Hematopoietic multipotent progenitor cell treated with erythropoietin and hydrocortisone succinate and interleukin-3 and kit ligand, for 6 days (in vitro differentiated cells): ENCODE measurements at places on chromosomes 2 and 18.
A peak's percentile ranks its signal among the peaks of the same experiment; 100 is the strongest.

GRCh38 chr2:11661891-11662435, 8.0 kb downstream of the NTSR2 start:
- DNase-seq: no peak

DNA sequence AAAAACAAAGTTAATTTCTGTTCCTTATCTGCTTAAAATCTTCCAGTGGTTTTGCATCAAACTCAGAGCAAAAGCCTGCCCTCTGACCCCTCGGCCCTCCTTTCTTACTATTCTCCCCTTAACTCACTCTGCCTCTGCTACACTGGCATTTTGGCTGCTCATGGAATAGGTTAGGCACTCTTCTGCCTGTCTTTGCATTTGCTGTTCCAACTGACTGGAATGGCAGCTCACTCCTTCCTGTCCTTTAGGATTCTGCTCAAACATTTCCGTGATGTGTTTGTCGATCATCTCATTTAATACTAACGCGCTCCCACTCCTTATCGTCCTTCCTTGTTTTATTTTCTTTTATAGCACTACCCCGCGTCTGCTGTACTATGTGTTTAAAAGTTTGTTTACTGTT, 815 bp downstream of the CEBPZ start:
- peak; percentile 28 for DNase-seq

DNA sequence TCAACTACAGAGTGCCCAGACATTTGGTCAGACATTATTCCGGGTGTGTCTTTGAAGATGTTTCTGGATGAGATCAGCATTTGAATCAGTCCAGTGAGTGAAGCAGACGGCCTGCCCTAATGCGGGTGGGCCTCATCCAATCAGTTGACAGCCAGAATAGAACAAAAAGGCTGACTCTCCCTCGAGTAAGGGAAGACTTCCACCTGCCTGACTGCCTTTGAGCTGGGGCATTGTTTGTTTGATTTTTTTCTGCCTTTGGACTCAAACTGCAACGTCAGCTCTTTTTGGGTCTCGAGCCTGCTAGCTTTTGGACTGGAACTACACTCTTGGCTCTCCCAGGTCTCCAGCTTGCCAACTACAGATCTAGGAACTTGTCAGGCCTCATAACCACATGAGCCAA, 111.7 kb upstream of the AGAP1 start:
- DNase-seq: no peak

GRCh38 chr2:75076088-75076487, 117.6 kb downstream of the POLE4 start:
- DNase-seq: no peak

GRCh38 chr18:55953326-55953725, 365.3 kb upstream of the TCF4 start:
- DNase-seq: no peak

DNA sequence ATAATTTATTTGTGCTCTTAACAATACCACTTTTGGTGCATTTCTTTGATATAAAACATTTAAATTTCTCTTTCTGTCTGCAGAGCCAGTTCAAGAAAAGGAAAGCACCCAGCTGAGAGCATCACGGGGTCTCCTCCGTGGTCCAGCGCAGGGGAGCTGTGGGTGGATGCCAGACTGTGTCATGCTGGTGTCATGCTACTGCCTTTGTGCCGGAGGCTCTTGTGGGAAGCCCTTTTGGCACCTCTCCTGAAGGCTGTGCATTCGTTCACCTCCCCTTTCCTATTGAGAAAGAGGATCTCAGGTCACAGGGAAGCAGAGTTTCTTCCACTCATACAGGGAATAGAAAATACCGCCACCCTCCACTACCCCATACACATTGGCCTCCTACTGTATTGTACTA, 450.4 kb downstream of the GALR1 start:
- DNase-seq: no peak

DNA sequence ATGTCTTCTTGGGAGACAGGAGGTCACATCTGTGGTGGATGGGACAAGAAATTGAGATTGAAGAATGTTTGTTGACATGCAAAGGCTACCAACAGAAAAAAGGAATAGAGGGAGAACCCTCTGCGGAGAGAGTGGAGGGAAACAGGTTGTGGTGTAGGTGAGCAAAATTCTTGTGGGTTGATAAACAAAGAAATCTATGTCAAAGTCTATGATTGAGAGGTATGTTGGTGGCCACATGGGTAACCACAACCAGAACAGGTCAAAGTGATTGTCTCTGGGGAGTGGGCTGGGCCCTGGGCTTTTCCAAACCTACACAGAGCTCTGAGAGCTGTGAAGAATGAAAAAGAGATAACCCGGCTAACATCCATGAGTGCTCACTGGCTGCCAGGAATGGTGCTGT, 62.8 kb upstream of the NCK2 start:
- no peak for DNase-seq

DNA sequence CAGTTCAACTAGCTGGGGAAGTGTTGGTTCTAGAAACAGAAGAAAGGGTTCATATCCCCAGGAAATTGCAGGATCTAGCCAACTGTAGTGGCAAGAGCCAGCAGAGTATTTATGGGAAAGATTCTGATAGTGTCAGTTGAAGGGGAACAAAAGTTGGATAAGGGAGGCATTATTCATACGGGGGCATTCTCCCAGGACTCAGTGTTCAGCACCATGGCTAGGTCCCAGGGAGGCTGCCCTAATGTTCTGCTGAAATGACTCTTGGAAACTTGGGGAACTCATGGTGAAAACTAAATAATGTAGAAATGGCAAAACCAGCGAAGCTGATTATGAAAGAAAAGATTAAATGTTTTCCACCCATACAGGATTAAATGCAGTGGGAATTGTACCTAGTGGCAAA, 543.7 kb downstream of the TRIB2 start:
- DNase-seq: peak; percentile 7

GRCh38 chr2:223113161-223113560, 61.2 kb downstream of the KCNE4 start:
- no peak for DNase-seq

- DNase-seq: peak; percentile 48
These were observed 3.0 kb downstream of the FEV start for GRCh38 chr2:218981881-218982585.
